ENCODE measurements at places on chromosomes 7 and 10. TPM values are rescaled to one million over a fixed set of nuclear protein-coding genes. Genes with fewer than 3 reads are reported as not detected.

The COA1 gene
- total RNA-seq, result 91.4 TPM

The NUPR2 gene
- total RNA-seq, result not detected

The TMEM273 gene
- total RNA-seq, result 29.8 TPM

The HOXA6 gene
- total RNA-seq, result 16.0 TPM

The EPO gene
- total RNA-seq, result not detected

The METTL27 gene
- total RNA-seq, result 10.6 TPM

The KIF5B gene
- 104 TPM for total RNA-seq

The NUDT13 gene
- total RNA-seq, result 4.2 TPM

The IKZF5 gene
- total RNA-seq, result 10.5 TPM
